ENCODE measurements at places on chromosomes 4 and X.

DNA sequence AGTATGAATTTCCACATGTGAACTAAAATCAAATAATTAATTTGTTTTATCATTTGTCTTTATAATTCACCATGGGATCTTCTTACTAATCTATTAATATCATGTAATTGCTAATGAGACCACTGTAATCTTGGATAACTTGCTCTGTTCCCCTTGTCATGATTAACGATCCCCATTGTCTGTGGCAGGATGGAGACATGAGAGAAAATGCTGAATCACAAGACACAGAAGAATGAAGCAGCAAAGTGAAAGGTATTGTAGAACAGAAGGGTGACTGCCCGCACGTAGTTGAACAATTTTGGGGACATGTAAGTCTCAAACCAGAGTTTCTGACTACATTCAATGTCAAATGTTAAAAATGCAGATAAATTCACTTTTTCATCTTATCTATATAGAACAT lies 135.2 kb downstream of the EPHA5 start:
- no peak for DNase-seq

GRCh38 chr4:88991746-88992145 lies 65.2 kb downstream of the FAM13A start:
- no peak for DNase-seq

GRCh38 chr4:59920416-59920815 lies 1279.7 kb upstream of the ADGRL3 start:
- no peak for DNase-seq

- DNase-seq = no peak
Measured at GRCh38 chrX:41858161-41858775, 65.1 kb downstream of the CASK start.

DNA sequence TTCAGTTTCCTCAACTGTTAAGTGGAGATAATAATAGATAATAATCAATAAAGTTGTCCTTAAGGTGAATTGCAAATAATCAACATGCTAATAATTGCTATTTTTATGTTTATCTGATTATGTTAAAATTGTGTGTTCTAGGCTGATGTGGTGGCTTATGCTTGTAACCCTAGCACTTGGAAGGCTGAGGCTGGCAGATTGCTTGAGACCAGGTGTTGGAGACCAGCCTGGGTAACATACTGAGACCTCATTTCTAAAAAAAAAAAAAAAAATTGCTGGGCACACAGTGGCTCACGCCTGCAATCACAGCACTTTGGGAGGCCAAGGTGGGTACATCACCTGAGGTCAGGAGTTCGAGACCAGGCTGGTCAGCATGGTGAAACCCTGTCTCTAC lies 175.2 kb downstream of the GC start:
- DNase-seq = no peak

GRCh38 chr4:48907706-48908477 lies 1.3 kb upstream of the OCIAD2 start:
- no peak for DNase-seq

DNA sequence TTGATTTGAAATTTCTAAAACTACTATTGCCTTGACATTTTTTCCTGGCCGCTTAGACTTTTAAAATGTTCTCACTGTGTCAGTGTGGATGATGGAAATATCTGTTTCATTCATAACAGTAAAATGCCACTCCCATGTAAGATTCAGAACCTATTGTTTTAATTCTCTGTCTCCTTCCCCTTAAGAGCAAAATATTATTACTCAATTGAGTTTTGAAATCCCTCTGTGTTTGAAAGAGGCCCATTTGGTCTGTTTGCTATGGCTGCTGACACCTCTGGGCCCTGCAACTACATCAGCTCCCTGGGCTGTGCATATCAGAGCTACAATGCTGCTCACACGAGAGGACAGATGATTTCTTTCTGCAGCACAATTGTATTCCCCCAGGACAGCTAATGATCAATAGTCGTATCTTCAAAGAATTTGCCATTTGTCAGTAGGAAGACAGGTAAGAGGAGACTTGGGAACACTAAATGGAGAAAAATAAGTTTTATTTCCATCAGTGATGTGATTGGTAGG lies 388.0 kb upstream of the GALNT7 start:
- no peak for DNase-seq

DNA sequence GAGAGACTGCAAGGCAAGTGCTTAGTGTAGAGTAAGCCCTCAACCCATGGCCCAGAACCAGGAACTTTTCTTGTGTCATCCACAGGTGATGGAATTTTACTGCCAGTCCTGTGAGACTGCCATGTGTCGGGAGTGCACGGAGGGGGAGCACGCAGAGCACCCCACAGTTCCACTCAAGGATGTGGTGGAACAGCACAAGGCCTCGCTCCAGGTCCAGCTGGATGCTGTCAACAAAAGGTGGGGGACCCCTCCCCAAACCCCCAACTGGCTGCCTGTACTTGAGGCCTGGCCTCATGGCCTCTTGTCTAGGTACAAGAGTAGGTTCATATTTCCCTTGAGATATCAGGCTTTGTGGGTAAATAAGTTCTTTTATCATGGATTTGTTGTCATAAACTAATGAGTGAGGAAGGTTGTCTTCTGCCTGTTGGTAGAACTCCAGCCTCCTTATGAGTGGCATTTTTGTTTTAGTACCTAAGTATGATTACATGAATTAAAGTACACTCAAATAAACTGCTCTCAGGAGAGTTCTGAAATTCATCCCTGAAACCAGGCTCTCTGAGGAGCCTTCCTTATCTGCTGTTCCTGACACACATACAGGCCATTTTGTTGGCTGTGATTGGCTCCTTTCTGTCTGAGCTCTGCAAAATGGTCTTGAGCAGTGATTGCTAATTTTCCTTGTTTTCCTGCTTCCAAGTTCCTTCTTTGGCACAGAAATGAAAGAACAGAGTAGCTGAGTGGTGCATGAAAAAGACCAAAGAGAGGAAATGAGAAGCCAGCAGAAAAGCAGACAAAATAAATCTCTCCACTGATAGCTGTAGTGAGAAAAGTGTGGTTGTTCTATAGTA lies 51.4 kb upstream of the MND1 start:
- DNase-seq = no peak

DNA sequence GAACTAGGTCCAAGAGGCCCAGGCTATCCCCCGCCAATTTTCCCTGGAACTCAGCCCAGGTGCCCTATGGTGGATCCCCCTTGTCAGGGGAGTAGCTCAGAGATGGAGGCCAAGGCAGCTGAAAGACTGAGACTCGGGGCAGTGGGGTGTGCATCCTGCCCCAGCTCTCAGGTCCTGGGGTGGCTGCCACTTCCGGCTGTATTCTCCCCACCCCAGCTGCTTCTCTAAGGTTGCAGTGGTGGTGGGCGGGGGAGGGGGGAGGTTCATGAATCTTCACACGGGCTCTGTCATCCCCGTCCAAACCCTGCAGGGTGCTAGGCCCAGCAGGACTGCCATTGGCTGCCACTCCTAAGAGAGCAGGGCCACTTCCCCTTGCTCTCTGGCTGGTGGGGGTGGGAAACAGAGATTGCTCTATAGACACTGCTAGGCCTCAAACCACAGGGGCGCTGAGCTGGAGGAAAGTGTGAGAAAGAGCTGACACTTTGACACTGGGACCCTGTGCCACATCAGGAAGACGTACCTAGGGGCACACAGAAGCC lies 1.5 kb downstream of the SASH3 start:
- DNase-seq = peak; percentile 63

GRCh38 chr4:80713409-80713808 lies 317.1 kb upstream of the BMP3 start:
- no peak for DNase-seq

DNA sequence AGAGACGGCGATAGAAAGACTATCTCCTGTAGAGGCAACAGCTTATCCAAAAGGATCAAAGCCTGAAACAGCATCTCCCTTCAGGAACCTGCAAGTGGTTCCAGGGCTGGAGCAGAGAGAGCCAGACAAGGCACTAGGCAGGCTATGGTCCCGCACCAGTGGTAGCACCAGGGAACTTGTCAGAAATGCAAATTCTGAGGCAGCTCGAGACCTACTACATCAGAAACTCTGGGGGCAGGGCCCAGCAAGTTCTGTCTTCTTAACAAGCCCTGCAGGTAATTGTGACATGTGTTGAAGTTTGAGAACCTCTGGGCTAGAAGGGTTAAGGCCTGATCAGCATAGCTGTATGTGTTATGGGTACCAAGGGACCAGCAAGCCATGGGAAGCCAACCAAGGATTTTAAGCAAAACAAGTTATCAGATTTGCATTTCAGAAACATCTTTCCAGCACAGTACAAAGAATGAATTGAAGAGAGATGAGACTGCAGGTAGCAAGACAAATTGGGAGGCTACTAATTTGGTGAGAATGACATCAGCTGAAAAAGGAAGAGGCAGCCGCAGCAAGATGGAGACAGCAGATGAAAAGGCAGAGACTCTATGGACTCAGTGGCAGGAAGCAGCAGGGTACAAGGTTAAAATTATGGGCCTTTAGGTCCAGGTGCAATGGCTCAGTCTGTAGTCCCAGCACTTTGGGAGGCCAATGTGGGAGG lies 139.7 kb downstream of the TSPAN5 start:
- DNase-seq = no peak

- no peak for DNase-seq
Measured at GRCh38 chr4:10872833-10873517, 188.4 kb upstream of the CLNK start.

GRCh38 chr4:156154978-156155377 lies 201.3 kb upstream of the CTSO start:
- DNase-seq = no peak

DNA sequence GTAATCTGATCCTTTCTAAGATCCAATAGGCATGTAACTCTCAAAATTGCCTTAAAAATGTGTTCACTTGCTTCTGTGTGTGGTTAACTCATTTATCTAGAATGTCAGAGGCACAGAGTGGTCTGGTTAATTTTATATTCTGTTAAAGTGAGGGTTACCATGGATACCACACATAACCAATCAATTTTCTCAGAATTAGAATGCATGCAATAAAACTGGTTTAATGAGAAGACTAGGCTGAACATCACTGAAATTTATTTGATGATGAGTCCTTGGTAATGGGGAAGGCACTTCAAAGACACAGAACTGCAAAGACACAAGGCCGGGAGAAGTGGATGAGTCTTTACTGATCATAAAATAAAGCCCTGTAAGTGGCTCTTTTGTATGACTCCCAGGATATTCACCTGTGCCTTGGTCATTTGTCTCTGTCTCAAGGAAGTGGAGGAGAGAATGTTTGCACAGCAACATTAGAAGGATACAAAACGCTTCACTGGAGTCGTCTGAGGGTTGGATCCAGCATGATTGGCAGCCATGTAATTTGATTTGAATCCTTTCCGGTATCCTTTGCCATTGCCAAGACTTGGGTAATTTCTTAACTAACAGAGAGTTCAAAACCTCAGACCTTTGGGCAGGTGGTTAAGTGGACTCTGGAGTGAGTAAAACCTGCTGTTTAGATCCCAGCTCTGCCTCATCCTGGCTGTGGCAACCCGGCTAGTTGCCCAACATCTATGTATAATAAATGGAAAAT lies 94.0 kb upstream of the RBPJ start:
- DNase-seq = no peak

- DNase-seq = no peak
Measured at GRCh38 chr4:165360985-165361670, 17.7 kb upstream of the CPE start.

DNA sequence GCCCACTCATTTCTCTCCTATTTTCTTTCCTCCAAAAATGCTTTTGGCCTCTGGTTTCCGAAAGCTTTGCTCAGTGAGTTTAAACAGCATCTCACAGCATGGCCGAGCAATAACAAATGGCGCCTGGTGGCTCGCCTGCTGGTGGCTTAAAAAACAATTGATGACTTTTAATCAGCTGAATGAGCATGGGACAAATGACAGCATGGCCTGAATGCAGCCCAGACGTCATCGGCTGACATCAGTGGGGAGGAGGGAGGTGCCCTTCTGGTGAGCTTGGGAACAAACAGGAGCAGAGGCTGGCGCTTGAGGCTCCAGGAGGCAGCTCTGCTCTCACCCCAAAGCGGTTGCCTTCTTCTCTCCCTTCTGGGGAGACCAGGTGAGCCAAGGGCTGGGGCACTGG lies 286.4 kb downstream of the BCOR start:
- no peak for DNase-seq

- DNase-seq = no peak
Measured at GRCh38 chr4:59535541-59535940, 1664.6 kb upstream of the ADGRL3 start.

GRCh38 chr4:16846540-16847117 lies 51.8 kb downstream of the LDB2 start:
- no peak for DNase-seq

DNA sequence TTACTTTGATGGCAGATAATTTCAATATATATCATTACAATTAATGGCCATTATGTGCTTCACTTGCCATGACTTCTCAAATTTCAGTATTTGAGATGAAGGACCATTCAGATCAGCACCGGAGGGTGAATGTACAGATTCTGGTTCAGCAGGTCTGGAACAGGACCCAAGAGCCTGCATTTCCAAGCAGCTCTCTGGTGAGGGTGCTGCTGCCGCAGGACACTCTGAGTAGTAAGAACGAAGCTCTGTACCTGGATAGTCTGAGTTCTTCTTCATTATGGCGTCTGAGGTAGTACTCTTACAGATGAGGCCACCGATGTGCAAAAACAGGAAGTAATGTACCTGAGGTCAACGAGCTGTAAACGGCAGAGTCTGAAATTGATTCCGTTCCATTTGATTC lies 228.2 kb downstream of the FBXW7 start:
- no peak for DNase-seq

GRCh38 chr4:87506974-87507701 lies 22.0 kb downstream of the SPARCL1 start:
- DNase-seq = no peak

DNA sequence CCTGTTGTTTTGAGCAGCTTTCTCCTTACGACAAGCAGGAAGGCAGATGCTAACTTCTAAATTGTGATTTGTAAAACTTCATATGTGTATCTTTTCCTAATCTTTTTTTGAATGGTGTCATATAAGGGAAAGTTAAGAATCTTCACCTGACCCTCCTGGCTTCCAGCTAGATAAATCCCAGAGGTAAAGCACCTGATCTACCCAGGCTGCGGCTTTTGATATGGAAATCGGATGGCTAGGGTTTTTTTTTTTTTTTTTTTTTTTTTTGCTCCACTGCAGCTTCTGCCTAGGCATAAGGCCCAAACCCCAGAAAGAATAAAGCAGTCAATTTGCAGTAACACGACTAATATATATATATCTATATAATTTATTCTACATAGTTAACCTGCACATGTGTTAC lies 10.0 kb downstream of the MAB21L2 start:
- DNase-seq = no peak

GRCh38 chr4:130542953-130543352 lies 1447.0 kb downstream of the C4orf33 start:
- no peak for DNase-seq

DNA sequence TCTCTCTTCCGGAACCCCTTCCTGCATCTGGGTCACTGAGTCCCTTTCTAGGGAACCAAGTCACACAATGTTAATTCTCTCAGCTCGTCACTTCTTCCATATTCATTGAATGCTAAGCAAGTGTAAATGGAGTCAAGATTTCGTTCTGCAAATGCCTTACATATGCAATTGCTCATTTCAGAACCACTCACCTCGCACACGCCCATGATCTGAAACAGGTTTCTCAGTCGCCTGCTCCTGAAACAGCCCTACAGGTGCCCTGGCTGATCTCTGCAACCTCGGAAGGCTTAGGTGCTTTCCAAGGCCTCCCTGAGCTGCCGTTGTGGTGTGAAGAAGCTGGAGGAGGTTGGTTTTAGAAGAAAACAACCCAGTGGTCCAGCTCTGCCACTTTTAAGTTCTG lies 100.8 kb upstream of the MSX1 start:
- no peak for DNase-seq

All from GF-D8 (cell line).